Stimulated activated CD4-positive, alpha-beta T cell treated with anti-CD3 and anti-CD28 coated beads, Interleukin-12 subunit alpha, Interleukin-12 subunit beta, amount 100 ng/mL, for 4 hours (primary cell): ENCODE measurements at places on chromosomes 1 and 21.

DNA sequence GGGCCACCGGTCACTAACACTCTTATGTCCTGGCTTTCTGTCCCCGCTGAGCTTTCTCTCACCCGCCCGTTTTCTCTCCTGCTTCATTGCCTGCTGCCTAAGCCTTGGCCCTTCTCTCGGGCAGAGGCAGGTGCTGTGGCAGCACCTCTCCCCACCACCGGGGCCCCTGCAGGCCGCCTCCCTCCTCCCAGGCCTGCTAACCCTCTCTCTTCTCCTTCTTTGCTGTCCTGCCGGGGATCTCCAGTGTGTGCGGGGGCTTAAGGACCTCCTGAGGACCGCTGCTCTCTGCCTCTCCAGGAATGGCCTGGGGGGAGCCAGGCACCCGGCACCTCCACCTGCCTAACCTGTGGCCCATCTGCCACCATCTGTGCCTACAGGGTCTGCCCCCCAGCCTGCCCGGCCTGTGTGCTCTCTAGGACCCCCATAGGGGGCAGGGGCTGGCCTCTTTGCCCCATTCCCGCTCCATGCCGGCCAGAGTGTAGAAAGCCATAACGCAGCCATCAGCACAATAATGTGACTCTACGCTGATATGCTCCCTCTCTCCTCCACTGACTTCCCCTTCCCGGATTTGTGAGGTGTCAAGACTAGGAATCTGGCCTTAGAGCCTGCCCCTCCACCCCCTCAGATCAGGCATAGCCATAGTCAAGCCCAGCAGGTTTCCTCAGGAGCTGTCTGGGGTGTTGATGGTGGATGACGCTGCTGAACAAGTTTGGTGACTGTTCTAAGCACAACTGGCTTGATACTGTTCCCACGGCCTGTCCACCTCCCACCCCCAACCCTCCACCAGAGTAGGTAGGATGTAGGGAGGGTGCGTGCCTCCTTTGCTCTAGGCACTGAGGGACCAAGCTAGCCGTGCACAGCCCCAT is 6.1 kb upstream of the SFN start:
- no peak for DNase-seq

DNA sequence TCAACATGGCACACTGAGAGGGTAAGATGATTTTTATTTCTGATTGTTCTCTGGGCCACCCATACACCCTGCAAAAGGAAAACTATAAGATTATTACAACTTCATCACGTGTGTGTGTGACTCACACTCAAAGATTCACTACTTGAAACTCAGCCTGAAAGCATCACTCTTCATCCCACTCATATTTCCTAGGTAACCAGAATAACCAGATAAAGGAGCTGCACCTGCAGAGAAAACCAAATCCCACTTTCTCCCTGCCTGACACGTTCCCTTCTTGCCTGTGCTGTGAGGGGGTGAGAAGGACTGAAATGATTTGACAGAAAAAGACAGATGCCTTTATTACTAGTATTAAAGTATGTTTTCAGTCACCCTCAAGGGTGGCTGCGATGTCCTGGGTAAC is 131.6 kb downstream of the TGFBR3 start:
- DNase-seq, result peak; percentile 42

DNA sequence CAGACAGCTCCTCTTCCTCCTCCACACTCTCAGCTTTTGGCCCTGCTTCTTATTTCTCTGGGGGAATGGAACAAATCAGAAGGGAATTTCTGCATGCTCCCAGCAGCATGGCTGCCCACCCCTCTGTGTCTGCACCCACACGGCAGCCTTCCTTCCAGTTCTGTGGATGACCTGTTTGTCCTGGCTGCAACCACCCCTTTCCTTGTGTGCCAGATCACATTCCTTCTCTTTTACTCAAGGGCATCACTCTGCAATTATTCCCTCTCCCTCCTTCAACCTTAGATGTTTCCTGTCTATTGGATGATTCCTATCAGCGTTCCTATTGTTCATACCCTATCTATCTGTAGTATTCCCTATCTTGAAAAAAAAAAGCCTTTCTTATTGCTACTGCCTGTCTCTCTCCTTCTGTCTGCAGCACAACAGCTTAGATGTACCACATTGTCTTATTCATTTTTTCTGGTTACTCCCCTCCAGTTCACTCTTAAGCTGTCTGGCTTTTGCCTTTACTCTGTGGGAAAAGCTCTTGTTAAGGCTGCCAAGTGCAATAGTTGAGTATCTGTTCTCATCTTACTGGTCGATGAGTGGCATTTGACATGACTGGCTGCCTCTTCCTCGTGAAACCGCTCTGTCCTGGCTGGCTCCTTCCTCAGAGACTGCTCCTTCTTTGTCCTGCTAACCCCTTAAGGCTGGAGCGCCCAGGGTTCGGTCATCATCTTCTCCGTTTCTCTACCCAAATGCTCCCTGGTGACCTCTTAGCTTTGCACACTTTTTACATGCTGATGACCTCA is 351.1 kb downstream of the CAMTA1 start:
- no peak for DNase-seq

DNA sequence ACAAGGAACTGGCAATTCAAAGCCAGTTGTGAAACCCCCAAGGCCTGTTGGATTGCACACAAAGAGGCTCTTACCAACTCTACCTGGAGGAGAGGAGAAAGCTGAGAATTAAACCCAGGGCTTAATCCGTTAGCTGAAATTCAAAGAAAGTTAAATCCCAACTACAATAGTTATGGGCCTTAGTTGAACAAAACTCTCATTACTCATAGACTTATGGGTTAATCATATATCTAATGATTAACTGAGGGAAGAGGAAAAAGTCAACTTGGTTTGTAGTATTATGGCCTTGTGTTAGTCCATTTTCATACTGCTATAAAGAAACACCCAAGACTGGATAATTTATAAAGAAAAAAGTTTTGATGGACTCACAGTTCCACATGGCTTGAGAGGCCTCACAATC is 838.2 kb upstream of the ADGRL2 start:
- DNase-seq, result no peak

DNA sequence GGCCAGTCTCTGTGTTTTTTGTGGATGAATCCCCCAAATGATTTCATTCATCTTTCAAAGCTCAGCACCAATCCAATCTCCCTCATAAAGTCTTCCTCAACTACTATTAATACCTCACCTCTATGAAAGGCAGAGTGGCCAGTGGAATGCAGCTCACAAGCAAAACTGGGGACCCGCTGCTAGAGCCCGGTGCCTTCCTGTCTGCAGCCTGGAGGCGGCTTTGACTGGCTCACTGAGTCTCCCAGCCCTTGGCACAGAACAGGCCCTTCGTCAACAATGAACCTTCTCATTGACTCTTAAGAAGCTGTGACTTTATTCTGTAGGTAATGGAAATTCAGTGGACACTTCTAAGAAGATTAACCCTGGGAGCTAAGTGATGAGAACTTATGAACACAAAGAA is 86.8 kb upstream of the RAB4A start:
- DNase-seq, result no peak

- no peak for DNase-seq
These were observed 200.6 kb downstream of the SMYD3 start for GRCh38 chr1:246306415-246307037.

- DNase-seq, result no peak
These were observed 48.8 kb downstream of the ZC3H11B start for GRCh38 chr1:219564109-219564508.

GRCh38 chr1:197775282-197776262 is at the start of gene DENND1B:
Gene DENND1B (minus strand): TSS chr1:197775480. CDS start chr1:197775155, 325 bp downstream.
- DNase-seq, result peak; percentile 68

DNA sequence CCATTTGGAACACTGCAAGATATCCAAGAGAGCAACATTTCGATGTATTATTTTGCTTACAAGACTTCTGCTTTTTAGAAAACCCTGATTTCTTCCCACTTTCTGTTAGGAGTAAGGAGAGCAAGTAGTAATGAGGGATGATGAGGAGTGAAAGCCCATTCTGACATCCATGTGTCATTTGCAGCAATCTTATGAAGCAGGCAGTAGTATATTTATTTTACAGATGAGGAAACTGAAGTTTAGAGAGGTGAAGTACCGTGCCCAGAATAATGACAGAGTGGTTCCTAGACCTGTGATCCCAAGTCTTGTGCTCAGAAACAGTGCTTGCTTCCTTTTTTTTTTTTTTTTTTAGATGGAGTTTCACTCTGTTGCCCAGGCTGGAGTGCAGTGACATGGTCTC is 7.1 kb upstream of the ZSCAN20 start:
- no peak for DNase-seq

GRCh38 chr1:66938613-66939012 is 13.8 kb downstream of the MIER1 start:
- DNase-seq, result no peak

- DNase-seq, result no peak
These were observed 13.0 kb downstream of the SOX13 start for GRCh38 chr1:204085876-204086275.

DNA sequence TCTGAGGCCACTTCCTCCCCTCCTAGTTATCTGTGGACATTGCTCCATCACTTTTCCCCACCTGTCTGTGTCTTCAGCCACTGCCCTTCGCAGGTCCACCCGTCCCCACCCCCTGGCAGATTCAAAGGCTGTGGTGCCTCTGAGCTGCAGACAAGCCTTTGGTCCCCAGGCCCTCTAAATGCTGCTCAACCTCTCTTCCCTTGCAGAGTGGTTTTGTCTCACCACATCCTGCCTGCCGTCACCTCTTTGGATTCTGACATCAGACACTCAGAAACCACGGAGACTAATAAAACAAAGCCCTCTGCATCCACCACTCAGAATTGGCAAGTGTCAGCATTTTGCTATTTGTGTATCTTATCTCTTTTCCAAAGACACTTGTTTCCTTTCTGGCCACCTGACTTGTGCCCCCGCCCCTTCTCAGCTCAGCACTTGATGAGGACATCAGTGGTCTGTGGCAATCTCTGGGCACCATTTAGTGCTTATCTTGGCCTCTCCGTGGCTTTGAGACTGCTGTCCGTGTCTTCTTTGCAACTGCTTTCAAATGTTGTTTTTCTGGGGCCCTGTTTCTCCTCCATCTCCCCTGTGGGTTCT is 7.7 kb downstream of the CNIH3 start:
- peak; percentile 28 for DNase-seq

- DNase-seq, result peak; percentile 12
These were observed 16.9 kb upstream of the MTF2 start for GRCh38 chr1:93061895-93062792.

DNA sequence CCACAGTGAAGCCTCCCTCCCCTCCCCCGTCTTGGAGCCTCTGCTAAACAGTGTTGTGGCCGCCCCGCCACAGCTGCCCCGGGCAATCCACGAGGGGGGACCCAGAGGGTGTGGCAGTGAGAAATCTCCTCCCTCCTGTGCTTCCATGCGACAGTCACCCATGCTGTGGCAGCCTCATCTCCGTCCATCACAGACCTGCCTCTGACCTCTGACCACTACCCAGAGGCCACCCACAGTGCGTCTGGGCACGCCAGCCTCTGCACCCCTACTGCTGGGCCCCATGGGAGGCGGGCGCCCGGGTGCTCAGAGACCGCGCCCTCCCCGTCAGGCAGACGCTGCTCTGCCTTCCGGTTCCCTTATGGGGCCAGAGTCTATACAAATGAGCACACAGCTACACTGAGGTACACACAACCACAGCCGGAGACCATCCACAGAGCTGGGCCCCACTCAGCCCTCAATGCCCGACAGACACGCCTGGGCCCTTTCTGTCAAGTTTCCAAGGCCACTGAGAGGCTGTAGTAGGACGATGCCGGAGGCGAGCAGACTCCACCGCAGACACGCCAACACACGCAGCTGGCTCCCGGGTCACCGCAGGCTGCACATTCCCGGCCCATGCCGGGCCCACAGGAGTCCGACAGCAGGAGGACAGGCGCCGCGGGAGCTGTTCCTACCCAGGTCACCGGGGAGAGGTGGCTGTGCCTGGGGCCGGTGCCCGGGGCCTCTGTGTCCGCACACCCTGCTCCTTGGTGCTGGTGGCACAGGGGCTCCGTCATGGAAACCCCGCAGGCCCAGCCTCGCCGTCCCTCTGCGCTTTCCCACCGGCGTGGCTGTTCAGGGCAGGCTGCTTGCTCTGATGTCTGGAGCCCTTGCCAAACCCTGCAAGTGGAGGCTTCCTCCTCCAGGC is 23.9 kb upstream of the TMEM52 start:
- DNase-seq, result no peak
